ENCODE measurements at places on chromosomes 12 and 14. TPM values are rescaled to one million over a fixed set of nuclear protein-coding genes. Genes with fewer than 3 reads are reported as not detected.

The SLCO1C1 gene
- total RNA-seq = not detected

GRCh38 chr12:92928421-92928961, 604 bp downstream of the EEA1 start:
- DNase-seq = peak; percentile 31

- DNase-seq = no peak
Observed at GRCh38 chr12:62659453-62660295, 193.0 kb downstream of the MON2 start.

The L2HGDH gene
- total RNA-seq = 12.8 TPM

- peak; percentile 33 for DNase-seq
Observed at GRCh38 chr14:104580961-104581360, 1.4 kb downstream of the C14orf180 start.

The FAM181A gene
- total RNA-seq = not detected

- DNase-seq = no peak
Observed at GRCh38 chr14:69571449-69572029, 3.1 kb downstream of the CCDC177 start.

- no peak for DNase-seq
Observed at GRCh38 chr12:90211017-90211416, 502.4 kb upstream of the ATP2B1 start.

DNA sequence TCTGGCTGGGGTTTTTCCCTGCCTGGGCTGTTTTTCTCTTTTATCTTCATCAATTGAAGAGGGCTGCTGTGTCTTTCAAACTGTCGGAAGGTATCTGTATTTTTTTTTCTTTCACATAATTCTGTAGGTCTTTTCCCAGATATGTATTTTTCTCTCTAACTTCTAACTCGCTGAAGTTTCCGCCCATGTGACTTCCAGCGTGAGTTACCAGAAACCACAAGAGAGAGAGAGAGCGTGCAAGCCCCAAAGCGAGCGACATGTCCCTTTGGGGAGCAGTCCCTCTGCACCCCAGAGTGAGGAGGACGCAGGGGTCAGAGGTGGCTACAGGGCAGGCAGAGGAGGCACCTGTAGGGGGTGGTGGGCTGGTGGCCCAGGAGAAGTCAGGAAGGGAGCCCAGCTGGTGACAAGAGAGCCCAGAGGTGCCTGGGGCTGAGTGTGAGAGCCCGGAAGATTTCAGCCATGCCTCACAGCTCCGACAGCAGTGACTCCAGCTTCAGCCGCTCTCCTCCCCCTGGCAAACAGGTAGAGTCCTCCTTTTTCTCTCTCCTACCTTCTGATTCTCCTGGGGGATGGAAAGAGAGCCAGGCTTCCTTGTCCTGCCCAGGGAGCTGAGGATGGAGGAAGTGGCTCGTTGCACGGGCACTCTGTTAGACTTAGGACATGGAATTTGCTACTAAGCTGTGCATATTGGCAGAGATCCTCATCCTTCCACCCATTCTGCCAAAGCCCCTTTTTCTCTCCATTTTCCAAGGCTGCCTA, at the start of gene BATF:
BATF (plus strand) TSS at position 246 of the 759 bp plus-strand sequence; CDS start at position 460, 214 bp downstream.
- DNase-seq = no peak

DNA sequence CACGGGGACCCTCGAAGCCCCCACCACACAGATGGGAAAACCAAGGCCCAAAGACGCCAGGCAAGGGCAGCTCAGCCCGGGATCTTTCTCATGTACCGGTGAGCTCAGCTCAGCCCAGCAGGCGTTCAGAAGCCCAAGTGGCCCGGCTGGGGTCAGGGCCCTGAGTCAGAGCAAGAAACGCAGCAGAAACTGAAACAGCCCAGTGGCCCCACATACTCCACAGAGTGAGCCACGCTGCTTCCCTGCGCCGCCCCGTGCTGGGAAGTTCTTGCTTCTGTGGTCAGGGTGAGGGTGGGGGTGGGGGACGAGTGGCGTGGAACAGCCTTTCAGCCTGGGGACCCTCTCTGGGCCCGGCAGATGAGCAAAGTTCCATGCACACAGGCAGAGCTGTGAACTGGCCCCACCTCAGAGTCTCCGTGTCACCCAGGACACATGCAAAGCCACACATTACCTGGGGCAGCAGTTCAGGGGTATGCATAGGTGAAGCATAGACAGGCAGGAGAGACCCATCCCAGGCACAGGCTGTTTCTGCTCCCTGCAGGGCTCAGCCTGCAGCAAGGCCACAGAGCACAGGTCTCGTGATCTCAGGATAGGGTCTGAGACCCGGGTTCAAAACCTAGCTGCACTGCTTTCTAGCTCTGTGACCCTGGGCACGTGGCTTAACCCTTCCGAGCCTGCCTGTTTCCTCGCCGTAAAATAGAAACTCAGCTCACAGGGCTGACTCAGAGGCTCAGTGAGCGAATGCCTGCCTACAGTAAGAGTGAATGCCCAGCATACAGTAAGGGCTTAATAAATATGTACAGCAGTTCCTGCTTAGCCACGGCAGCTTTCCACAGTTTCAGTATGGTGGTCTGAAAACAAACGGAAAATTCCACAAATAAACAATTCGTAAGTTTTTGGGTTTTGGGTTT, 21.6 kb downstream of the NCOR2 start:
- no peak for DNase-seq

- no peak for DNase-seq
Observed at GRCh38 chr14:44609201-44609600, 102.1 kb upstream of the FSCB start.

DNA sequence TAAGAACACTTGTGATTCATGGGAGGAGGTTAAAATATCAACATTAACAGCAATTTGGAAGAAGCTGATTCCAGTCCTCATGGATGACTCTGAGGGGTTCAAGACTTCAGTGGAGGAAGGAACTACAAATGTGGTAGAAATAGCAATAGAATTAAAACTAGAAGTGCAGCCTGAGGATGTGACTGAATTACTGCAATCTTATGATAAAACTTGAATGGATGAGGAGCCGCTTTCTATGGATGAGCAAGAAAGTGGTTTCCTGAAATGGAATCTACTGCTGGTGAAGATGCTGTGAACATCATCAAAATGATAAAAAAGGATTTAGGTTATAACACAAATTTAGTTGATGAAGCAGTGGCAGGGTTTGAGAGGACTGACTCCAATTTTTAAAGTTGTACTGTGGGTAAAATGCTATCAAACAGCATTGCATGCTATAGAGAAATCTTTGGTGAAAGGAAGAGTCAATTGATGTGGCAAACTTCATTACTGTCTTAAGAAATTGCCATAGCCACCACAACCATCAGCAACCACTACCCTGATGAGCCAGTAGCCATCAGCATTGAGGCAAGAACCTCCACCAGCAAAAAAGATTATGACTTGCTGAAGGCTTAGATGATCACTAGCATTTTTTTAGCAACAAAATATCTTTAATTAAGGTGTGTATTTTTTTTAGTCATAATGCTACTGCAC, 25.9 kb upstream of the MTERF2 start:
- DNase-seq = no peak
